GM12892 (cell line): ENCODE measurements at places on chromosomes 1 and 21.

GRCh38 chr1:74976491-74976890 lies 157.7 kb upstream of the LHX8 start:
- no peak for DNase-seq

GRCh38 chr1:246782120-246782900 lies 58.1 kb downstream of the SCCPDH start:
- DNase-seq = no peak

DNA sequence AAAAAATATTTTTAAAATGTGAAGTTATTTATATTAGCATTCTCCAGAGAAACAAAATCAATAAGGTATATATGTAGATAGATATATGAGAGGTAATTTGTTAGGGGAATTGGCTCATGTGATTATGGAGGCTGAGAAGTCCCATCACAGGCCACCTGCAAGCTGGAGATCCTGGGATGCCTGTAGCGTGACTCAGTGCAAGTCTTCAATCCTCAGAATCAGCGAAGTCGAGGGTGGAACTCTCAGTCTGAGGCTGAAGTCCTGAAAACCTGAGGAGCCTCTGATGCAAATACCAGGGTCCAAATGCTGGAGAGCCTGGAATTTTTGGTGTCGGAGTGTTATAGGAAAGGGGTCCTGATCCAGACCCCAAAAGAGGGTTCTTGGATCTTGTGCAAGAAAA lies 658.5 kb downstream of the USP25 start:
- no peak for DNase-seq

- no peak for DNase-seq
Observed at GRCh38 chr21:27519361-27519760, 552.5 kb upstream of the ADAMTS5 start.

- no peak for DNase-seq
Observed at GRCh38 chr1:6962996-6963911, 178.0 kb downstream of the CAMTA1 start.

DNA sequence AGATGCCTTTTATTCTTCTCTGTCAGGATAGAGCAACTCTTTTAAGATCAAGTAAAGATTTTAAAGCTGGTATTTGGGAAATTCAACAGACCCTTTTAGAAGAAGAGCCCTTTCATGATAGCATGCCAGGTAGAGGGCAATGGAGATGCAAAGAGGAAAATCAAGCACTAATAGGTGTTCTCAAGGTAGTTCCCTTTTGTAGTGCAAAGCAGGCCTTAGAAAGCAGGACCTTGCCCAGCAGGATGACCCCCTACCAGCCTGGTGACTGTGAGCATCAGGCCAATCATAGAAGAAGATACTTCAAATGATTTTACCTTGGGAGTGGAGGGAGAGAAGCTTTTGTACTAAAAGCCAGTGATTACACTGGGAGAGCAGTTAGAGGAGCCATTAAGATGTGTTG lies 381.4 kb upstream of the ZRANB2 start:
- DNase-seq = no peak

GRCh38 chr1:182170891-182171461 lies 109.5 kb upstream of the ZNF648 start:
- DNase-seq = no peak

DNA sequence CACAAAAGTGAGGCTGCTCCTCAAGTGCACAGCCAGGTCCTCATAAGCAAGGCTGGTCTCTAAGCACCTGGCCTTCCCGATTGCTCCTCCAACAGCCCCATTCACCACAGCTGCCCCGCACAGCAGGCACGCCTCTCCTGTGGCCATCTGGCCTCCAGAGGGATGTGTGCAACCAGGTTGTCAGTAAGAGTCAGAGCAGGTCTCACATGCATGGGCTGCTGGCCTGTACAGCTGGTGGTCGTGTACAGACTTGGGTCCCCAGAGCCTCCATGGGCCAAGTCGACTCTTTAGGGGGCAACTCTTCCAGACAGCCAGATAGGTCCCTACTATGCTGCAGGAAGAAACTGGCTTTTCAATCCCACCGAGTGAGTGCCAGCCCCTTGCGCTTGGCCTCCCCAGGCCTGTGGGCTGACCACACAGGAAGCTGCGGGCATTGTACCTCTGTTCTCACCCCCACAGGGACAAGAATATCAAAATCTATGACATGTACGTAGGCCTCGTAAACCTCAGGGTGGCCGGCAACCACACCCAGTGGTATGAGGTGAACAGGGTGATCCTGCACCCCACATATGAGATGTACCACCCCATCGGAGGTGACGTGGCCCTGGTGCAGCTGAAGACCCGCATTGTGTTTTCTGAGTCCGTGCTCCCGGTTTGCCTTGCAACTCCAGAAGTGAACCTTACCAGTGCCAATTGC lies 1.4 kb downstream of the PRSS38 start:
- no peak for DNase-seq

- no peak for DNase-seq
Observed at GRCh38 chr1:152115344-152115743, at the start of gene TCHH. Gene TCHH (minus strand): TSS chr1:152115444. CDS start chr1:152114080, 1,364 bp downstream.

- no peak for DNase-seq
Observed at GRCh38 chr1:147283011-147283410, 40.5 kb downstream of the CHD1L start.

- DNase-seq = no peak
Observed at GRCh38 chr1:110636149-110636935, 30.2 kb upstream of the KCNA2 start.

DNA sequence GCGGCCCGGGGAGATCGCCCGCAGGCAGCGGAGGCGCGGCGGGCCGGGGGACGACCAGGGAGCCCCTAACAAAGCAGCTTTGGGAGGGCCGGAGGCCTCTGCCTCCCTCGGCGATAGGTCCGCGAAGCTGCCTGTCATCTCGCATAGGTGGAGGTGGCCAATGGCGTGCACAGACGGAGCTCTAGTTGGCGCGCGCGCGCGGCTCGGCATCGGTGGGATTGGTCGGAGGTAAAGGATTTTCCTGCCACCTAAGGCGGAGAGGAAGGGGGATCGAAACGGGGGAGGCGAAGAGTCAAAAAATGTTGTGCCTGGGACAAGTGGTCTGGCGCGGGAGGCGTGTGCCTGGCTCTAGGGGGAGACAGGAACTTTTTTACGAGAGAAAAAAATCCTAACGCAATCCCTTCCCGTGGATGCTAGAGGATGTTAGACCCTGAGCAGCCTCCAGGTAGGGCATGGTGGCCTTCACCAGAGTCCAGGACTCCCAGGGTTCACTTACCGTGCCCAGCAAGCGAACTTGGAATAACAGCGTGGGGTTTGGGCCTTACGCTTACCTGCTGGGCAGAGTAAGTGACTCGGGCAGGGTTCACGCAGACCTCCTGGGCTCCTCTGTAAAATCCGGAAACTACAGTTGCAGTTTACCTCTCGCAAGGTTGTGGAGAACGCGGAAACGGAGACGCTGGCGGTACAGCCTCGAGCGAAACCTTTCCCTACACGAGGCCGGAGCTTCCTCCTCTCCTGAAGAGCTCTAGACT lies 99.9 kb upstream of the SOD1 start:
- DNase-seq = peak; percentile 44

GRCh38 chr21:43712268-43712942 lies 6.5 kb upstream of the PDXK start:
- DNase-seq = no peak

GRCh38 chr1:115805597-115805996 lies 35.3 kb downstream of the NHLH2 start:
- no peak for DNase-seq

- DNase-seq = no peak
Observed at GRCh38 chr1:32991819-32992488, 27.3 kb upstream of the RNF19B start.

- no peak for DNase-seq
Observed at GRCh38 chr1:45543581-45544417, 6.8 kb upstream of the AKR1A1 start.

DNA sequence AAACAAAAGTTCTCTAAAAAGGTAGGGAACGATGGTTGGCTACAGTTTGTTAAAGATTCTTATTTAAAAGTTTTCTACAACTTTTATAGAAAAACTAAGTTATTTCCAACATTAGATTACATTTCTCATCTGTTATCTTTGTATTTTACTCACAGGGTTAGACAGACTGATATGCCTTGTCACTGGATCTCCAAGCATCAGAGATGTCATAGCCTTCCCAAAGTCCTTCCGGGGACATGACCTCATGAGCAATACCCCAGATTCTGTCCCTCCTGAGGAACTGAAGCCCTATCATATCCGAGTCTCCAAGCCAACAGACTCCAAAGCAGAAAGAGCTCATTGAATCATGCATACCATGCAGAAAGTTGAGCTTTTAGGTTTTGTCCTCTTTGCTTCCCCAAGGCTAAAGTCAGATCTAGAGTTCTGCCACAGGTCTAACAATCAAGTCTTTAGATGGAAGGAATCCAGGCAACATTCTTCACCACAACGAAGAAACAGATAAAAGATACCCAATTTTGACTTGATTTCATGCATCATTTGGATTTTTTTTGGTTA lies 10.3 kb downstream of the GAS5 start:
- no peak for DNase-seq

GRCh38 chr1:156075775-156076204 lies 6.5 kb downstream of the MEX3A start:
- DNase-seq = no peak

DNA sequence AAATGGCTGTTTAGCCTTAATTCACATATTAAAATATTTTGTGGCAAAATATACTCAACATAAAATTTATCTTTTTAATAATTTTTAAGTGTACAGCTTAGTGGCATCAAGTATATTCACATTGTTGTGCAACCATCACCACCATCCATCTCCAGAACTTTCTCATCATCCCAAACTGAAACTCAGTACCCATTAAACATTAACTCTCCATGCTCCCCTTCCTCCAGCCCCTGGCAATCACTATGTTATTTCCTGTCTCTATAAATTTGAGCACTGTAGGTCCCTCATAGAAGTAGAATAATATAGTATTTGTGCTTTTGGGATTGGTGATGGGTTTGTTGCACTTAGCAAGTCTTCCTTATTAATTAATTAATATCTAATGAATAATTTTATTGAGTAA lies 29.4 kb downstream of the CCN1 start:
- DNase-seq = no peak

DNA sequence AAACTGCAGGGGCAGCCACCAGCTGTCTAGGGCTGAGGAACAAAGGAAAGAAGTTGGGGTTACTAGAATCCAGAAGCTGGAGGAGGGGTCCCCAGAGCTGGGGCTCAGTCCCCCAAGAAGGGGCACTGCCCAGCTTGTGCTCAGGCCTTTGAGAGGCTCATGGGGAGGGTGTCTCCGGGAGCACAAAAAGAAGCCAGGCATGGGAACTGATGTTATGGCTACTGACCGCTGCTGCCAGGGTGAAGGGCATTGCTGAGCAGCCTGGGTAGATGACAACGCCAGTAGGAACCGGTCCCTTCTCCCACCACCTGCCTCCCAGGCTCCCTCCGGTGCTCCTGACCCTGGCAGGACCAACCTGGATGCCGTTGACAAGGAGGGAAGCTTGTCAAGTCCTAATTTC lies 762.5 kb upstream of the TPTE start:
- DNase-seq = no peak

- no peak for DNase-seq
Observed at GRCh38 chr1:171081314-171081753, 9.4 kb upstream of the FMO3 start.

- DNase-seq = no peak
Observed at GRCh38 chr1:238982736-238983135, 403.6 kb upstream of the CHRM3 start.

DNA sequence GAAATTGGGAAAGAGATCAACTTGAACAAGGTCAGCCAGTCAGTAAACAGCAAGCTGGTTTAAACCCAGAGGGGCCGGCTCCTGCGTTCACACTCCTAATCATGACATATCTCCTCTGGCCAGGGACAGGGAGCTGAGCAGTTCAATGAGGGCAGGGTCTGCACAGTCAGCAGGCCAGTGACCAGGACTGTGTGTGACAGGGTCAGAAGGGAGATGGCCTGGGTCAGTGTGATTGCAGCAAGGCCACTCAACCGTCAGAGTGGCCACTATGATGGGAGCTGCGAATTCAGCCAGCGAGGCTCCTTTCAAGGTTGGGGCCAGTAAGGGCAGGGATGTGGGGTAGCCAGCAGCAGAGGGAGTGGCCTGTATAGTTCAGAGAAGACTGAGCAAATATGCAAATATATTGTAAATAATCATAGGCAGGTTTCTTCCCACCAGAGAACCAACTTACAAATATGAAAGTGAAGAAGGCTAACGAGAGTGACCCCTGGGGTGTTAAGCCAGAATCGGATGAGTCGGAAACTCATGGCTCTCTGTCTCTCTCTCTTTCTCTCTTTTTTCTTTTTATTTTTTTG lies 20.0 kb downstream of the NOL9 start:
- DNase-seq = no peak

GRCh38 chr1:42290130-42290529 lies 44.9 kb downstream of the FOXJ3 start:
- no peak for DNase-seq

- DNase-seq = no peak
Observed at GRCh38 chr1:5477716-5478115, 514.5 kb downstream of the NPHP4 start.

DNA sequence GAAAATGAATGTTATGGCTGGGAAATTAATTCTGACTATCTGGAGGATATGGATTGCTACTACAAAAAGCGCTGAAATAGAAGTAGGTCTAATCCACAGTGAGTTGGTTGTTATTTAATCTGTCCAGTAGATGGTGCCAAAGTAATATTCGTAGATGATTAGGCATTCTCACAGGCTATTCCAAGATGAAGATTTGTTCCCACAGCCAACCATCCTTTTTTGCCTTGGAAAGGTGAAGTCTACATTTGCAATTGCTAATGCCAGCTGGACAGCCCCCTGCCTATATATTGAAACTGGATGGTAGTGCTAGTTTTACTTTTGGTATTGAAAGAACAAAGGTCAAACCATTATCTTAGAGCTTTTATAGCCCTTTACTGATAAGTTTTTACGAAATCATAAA lies 43.8 kb downstream of the RBM11 start:
- no peak for DNase-seq

DNA sequence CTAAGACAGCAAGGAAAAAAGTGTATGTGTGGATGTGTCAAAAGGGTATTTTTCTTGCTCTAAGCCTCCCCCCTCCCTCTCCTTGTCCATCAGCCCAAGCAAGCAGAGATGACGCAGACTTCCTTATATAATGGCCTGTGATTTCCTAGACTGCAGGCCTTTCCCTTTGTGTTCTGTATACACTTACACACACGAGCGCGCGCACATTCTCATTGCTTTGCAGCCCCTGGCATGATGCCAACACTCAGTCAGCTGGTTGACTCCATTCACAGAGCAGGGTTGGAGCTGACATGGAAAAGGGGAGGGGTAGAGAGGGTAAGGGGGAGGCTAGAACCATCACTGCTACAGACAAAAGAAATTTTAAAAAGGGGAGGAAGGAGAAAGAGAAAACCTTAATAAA lies 41.8 kb downstream of the GATAD2B start:
- DNase-seq = no peak

- no peak for DNase-seq
Observed at GRCh38 chr21:45518742-45519141, 23.5 kb downstream of the SLC19A1 start.
